ENCODE measurements at places on chromosomes 3 and 15. TPM values are rescaled to one million over a fixed set of nuclear protein-coding genes. Genes with fewer than 3 reads are reported as not detected.

The TERC gene
- 0.85 TPM for polyA plus RNA-seq

The TRA2B gene
- 44.5 TPM for polyA plus RNA-seq

The PLSCR5 gene
- not detected for polyA plus RNA-seq

The AADACL2 gene
- not detected for polyA plus RNA-seq

The ATP10A gene
- 0.22 TPM for polyA plus RNA-seq

The CLRN1 gene
- polyA plus RNA-seq, result not detected

The VEPH1 gene
- polyA plus RNA-seq, result 0.60 TPM

The HYAL1 gene
- polyA plus RNA-seq, result 82.3 TPM

The CAPN3 gene
- 2.2 TPM for polyA plus RNA-seq

The PLCB2 gene
- 2.1 TPM for polyA plus RNA-seq

The CGNL1 gene
- polyA plus RNA-seq, result 12.0 TPM

The STOML1 gene
- 5.4 TPM for polyA plus RNA-seq

The VIPR1 gene
- 14.1 TPM for polyA plus RNA-seq

The EXD1 gene
- polyA plus RNA-seq, result not detected

The LINS1 gene
- 5.2 TPM for polyA plus RNA-seq

The HRG gene
- 315 TPM for polyA plus RNA-seq

The FBXO40 gene
- not detected for polyA plus RNA-seq

The NDUFB5 gene
- polyA plus RNA-seq, result 92.8 TPM

The ANKUB1 gene
- not detected for polyA plus RNA-seq

The NRG4 gene
- 0.51 TPM for polyA plus RNA-seq

The MFGE8 gene
- 14.8 TPM for polyA plus RNA-seq

The SHC4 gene
- 0.03 TPM for polyA plus RNA-seq

The ZNF860 gene
- polyA plus RNA-seq, result not detected

The ARHGEF3 gene
- 1.7 TPM for polyA plus RNA-seq
